ENCODE measurements at places on chromosomes 4 and X. TPM values are rescaled to one million over a fixed set of nuclear protein-coding genes. Genes with fewer than 3 reads are reported as not detected.
A peak's percentile ranks its signal among the peaks of the same experiment; 100 is the strongest.

ACOT9 gene
- 71.8 TPM for total RNA-seq

AMTN gene
- not detected for total RNA-seq

PCDH11X gene
- total RNA-seq = not detected

DNA sequence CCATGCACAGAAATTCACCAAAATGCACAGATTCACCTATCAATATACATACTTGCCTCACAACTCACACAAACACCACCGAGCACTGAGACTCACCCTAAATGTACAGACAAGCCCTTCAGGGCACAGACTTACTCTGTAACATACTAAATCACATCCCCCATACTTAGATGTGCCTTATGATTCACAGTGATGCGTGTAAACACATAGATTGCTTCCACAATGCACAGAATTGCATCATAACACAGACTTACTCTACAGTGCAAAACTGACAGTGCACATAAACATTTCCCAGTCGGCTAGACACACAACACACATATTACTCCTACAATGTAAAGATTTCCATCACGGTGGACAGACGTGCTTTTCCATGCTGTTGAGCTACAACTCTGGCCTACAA is 6.2 kb downstream of the LINC00632 start:
- DNase-seq = peak; percentile 52

DNA sequence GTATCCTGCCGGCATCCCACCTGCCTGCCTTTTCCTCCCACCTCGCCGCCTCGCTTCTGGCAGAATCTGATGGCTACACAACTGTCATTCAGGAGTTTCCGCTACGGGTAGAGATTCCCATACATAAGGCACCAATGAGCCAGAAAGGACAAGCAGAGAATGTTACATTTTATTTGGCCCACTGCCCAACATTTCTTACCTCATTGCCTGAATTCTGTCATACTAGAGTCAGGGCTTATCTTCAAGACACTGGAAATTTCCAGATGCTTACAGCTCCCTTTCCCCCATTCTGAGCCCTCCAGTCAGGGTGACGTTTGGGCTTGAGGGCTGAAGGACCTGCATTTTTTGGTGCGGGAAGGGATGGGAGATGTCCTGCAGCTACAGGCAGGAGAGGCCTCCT is 113.0 kb downstream of the NHS start:
- DNase-seq = no peak

GRCh38 chr4:108540536-108540935 is 79.8 kb upstream of the RPL34 start:
- no peak for DNase-seq

DNA sequence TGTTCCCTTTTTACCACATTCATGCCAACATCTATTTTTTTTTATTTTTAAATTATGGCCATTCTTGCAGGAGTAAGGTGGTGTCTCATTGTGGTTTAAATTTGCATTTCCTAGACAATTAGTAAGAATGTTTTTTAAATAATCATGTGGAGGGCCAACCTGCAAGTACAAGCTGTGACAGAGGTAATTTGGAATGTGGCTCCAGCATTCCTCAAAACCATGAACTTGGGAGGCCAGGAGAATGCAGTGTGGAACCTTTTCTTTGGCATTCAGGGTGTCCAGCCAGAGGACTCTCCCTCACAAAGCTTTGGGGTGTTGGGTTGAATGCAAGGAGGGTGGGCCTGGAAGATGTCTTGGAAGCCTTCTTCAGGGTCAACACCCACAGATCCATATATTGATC is 7.3 kb upstream of the TMEM185A start:
- peak; percentile 15 for DNase-seq

- peak; percentile 15 for DNase-seq
Observed at GRCh38 chr4:164613792-164614191, 140.1 kb upstream of the SMIM31 start.

DNA sequence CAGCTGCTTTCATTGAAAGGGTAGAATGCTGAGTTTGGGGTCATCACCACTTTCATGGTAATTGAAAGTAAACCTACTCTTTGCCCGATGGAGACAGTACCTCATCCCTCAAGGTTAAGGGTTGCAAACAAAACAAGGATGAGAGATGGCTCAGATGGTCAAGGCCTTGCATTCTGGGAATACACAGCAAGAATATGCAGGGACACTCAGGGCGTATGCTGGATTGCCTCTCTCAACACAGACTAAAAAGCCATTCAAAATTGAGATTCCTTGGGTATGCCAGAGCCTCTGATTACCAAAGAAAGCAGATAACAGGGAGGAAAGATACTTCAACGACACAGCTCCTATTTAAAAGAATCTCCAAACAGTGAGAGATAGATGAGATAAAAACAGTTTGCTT is 310.4 kb downstream of the ARAP2 start:
- no peak for DNase-seq

DNA sequence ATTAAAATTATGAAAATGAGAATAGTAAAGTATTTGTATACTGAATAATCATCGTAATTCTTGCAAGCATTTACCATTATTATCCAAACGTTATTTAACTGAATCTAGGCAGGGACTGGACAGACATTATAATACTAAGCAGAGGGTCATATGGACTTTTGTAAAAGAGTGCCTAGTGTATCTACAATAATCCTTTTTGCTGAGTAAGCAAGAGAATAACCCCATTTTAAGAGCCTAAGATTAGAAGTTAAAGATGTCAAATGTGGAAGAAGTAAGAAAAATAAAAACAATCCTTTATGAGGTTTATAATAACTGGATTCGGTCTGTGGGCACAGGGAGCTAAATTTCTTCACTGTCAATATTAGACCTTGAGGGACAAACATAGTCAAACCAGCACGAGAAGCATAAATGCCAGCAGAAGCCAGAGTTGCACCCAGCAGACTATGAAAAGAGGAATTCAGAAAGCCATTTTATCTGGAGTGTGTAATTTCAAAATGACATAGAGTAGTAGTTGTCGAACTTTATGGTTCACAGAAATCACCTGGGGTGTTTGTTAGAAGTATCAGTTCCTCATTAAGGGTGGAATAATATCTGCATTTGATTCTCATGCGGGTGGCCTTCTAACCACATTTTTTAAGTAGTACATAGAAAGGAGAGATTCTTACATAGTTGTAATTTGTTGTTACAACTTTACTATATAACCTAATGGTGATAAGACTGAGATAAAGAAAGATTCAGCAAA is 39.7 kb upstream of the DCLK2 start:
- DNase-seq = no peak

- no peak for DNase-seq
Observed at GRCh38 chr4:3670521-3671519, 95.4 kb upstream of the ADRA2C start.

- DNase-seq = peak; percentile 71
Observed at GRCh38 chr4:128812442-128813235, 3.1 kb downstream of the JADE1 start.

DNA sequence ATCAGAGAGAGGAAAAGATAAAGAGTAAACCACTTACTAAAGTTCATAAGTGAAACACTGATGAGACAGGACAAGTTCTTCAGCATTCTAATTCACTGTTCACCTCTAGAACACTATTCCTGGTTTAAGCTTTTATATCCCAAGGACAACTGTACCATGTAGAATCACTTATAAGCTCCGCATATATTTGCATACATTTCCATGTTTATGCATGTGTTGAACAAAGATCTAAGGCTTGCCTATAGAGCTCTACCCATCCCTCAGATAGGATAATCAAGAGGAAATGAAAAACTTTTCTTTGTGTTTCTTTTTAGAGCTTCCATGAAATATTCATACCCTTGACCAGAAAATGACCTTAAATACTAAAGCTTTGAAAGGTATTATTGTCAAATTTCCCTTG is 156.9 kb upstream of the BMP3 start:
- DNase-seq = no peak

DNA sequence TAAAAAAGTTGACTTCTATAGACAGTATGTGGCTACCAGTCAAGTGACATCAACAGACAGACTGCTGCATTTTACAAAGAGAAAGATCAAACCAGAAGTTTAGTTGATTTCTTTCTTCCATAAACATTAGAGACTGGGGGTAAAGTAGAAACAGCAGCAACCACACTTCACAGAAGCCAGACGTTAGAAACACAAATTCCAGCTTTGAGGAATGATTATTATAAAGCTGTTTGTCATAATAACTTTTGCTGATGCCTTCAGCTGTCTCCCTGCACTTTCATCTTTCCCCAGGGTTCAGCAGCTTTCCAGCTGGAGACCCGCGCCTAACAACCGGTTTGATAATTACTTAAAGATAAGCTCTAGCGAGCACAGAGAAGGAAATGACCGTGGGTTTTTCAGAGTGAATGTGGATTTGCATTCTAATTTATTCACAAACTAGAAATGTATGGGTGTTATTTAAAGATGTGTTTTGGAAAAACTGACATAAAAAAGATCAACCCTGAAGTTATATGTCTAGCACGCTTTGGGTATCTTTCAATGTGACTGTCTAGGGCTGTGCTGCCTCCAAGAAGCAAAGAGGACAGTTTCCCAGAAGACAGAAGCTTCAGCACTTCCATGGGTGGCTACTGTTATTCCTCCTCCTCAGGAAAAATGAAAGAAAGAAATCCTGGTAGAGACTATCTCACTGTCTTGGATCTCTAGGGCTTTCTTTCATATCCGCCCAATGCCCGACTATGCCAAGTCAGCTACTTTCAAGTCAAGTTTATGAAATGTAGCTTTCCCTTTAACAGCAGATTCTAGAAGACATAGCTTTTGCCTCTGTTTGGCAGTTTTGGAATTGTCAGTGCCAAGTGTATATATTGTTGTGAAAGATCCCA is 15.0 kb upstream of the ENAM start:
- DNase-seq = no peak

GRCh38 chr4:44532851-44533250 is 84.2 kb upstream of the KCTD8 start:
- DNase-seq = peak; percentile 52

DNA sequence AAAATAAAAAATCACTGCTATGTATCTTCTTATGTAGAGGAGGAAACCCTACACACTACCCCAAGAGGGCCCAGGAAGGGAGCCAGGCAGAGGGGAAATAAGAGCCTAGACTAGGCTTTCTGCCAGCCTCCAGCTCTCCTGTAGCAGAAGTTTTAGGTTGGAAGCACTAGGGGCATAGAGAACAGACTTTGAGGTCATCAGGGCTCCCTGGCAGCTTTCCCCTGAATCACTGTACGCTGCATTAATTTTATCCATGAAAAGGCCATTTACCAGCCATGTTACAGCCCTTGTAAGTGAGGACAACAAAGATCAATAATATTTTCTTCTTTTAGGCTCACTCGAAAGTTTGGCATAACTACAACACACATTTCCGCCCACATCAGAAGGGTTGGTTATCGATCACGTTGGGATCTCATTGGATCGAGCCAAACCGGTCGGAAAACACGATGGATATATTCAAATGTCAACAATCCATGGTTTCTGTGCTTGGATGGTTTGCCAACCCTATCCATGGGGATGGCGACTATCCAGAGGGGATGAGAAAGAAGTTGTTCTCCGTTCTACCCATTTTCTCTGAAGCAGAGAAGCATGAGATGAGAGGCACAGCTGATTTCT is 24.7 kb downstream of the RPL9 start:
- DNase-seq = no peak

DNA sequence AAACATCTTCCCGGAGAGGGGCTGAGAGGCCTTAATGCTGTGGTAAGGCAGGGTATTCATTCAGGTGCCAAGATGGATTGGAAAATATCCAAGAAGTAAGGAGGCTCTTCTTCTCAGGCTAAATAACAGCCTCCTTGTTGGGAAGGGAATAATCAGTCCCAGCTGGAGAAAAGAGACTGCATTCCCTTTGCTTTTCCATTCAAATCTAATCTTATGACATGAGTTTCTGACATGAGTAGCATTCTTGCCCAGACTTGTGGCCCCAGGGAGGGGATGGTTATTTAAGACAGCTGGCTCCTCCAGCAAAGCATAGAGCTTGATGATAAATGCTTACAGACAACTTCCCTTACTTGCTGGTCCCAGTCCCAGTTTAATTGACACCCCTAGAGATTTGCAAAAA is 98.3 kb downstream of the DCLK2 start:
- peak; percentile 60 for DNase-seq

DNA sequence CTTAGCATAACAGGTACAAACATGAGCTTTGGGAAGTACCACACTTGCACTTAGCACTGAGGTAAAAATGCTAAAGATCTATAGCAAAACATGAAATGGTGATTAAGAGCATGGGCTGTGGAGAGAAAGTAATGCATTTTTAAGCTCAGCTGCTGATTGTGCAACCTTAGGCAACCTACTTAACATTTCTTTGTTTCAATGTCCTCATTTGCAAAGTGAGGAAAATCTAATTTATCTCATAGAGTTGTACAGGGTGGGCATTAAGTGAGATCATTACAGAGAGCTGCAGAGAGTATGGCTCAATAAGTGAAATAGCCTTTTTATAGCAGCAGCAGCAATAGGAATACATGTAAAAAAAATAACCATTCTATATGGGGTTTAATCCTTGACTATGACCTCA is 87.0 kb downstream of the PAK3 start:
- no peak for DNase-seq

DNA sequence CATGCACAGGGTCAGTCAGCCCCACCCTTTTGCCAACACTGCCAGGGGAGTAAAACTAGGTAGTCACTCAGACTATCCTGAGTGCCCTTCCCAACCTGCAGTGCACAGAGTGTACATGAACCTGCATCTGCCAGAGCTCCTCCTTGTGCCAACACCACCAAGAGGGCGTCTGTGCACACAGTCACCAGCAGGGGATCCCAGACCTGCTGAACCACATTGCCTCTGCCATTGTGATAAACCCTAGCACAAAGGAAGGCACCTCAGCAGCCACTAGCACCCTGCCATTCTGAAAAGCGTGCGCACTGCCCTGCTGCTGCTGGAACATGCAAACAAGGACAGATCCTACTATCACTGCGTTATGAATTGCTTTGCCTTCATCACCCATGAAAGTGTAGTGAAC is 247.8 kb upstream of the POU3F4 start:
- DNase-seq = no peak

DNA sequence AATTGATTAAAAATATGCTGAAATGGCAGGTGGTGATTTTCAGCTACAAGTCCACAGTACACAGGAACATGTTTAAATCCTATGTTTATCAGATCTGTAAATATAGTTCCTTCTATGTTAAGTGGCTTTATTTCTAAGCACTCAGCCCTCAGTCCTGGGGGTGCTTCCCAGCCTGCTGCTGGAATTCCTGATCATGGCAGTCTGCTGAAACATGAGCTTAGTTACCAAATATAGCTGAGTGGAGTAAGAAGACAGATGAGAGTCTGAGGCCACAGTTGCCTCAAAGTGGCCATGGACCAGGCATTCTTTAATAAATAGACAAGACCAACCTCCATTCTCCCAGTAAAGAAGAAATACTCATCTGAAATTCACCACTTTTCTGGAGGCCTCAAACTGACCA is 17.1 kb upstream of the DDX60 start:
- no peak for DNase-seq

DNA sequence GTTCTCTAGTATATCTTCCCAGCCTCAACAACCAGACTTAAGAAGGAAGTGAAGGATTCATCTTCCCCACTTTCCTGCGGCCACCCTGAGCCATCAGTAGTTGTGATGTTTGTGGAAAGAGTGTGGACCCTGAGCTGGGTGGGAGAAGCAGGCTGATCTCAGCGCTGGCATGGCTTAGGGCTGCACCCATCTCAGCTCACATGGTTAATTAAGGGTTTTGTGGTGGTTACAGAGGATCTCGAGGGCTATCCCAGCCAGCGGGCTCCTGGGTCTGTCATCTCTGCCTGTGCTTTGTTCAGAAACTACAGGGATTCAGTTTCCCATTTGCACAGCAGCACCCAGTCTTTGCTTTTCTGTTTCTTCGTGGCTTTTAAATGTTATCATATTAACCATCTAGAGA is 163.4 kb downstream of the PTTG2 start:
- DNase-seq = no peak
